Aorta (tissue), 5 donors: ENCODE measurements at places on chromosomes 3 and 15. TPM values are rescaled to one million over a fixed set of nuclear protein-coding genes. Genes with fewer than 3 reads are reported as not detected.

GRCh38 chr3:63954182-63954581 lies 42.0 kb upstream of the SCAANT1 start:
- DNase-seq = no peak

- DNase-seq = no peak
Measured at GRCh38 chr3:13087320-13087990, 14.2 kb upstream of the IQSEC1 start.

DNA sequence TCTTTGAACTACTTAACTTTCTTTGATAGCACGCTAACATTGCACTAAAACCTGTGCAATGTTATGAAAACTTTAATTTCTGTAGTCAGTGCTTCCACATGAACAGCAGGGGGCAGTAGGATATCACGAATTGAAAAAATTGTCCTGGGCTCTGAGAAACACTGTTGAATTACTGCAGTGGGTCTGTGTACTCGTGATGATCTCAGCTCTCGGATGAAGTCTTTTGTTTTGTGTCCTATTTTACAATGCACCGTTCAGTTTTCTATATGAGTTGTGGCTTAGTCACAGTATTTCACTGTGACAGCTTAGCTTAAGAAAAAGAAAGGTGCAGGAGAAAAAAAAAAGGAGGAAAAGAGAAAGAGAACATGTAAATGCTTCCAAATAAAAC lies 141.3 kb upstream of the CCDC54 start:
- DNase-seq = no peak

- DNase-seq = peak; percentile 89
Measured at GRCh38 chr15:88982304-88982945, 69.2 kb upstream of the MFGE8 start.

- peak; percentile 91 for DNase-seq
Measured at GRCh38 chr3:53236112-53236841, 19.5 kb downstream of the TKT start.

- no peak for DNase-seq
Measured at GRCh38 chr3:14145236-14145635, 20.4 kb downstream of the TMEM43 start.

GRCh38 chr3:11703146-11703545 lies 59.4 kb upstream of the VGLL4 start:
- no peak for DNase-seq

GRCh38 chr3:59726279-59726678 lies 676.5 kb upstream of the CFAP20DC start:
- no peak for DNase-seq

DNA sequence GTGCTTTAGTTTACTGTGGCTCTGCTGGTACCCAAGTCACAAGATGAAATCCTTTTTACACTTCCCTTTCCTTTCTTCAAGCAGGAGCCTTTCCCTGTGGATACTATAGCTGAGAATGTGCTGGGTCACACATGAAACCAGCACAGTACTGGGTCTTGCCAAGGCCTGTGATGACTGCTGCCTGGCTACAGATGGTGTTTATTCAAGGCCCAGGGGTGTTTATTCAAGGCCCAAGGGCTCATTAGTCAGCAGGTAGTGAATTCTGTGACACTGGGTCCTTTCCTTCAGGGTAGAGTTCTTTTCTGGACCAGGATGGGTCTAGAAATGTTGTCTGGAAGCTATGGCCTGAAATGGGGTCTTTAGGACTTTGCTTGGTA lies 99.4 kb downstream of the SH3GL3 start:
- DNase-seq = no peak

- DNase-seq = peak; percentile 42
Measured at GRCh38 chr15:100297812-100298211, 44.0 kb downstream of the ADAMTS17 start.

GRCh38 chr3:158727206-158728060 lies 4.8 kb downstream of the RARRES1 start:
- DNase-seq = no peak

DNA sequence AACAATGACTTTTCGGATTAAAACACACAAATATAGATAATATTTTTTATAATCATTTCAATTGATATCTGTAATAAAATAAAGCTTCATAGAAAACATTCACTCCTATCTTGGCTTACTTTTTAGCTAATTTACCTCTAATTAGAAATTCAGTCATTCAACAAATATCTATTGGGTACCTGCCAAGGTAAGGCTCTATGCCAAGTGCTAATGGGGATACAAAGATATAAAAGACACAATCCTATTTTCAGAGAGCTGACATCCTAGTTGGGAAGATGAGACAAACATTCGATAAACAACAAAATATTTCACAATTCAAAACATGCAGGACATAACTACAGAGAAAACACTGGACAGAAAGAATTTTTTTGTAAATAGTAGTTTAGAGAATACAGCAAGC lies 63.3 kb downstream of the ULK4 start:
- DNase-seq = no peak

DNA sequence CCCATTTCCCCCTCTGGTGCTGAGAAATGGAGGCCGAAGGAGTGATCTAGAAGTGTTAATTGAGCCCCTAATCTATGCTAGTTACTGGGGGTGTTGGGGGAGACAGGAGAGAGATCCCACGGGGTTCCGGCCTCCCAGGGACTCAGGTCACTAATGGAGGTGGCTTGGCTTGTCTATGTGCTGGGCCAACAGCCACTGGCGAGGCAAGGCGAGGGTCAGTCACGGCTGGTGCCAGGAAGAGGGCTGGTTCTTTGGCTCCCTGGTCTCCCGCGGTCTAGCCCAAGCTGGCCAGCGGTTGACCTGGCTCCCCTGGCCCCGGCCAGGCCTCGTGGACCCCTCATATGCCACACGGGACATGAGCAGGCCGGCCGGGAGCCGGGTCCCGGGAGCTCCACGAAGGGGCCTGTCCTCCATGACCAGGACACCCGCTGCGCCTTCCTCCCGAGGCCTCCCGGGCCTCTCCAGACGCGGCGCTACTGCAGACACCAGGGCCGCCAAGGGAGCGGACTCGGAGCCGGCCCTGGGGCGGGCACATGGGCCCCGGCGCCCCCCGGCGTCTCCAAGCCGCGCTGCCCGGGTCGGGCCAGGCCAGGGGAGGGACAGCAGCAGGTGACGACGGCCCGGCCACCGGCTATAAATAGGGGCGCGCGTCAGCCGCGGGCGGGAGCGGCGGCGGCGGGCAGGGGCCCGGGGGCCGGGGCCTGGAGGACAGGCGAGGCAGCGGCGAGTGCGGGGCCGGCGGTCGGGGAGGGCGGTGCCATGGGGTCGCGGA lies at the start of gene ALPK3:
Gene ALPK3 (plus strand): TSS at position 663 of the 772 bp plus-strand sequence. CDS start 97 bp downstream, at position 760.
- peak; percentile 93 for DNase-seq

GRCh38 chr15:92457471-92458041 lies 63.9 kb downstream of the ST8SIA2 start:
- DNase-seq = no peak

GRCh38 chr15:101191242-101191641 lies 60.6 kb downstream of the CHSY1 start:
- no peak for DNase-seq

- no peak for DNase-seq
Measured at GRCh38 chr3:147387885-147388699, 18.3 kb downstream of the ZIC4 start.

PCOLCE2 gene
- 83.3 TPM for total RNA-seq

C3orf85 gene
- not detected for total RNA-seq

COPB2 gene
- 130 TPM for total RNA-seq

SPSB4 gene
- 2.0 TPM for total RNA-seq

INKA1 gene
- 8.8 TPM for total RNA-seq

POPDC2 gene
- total RNA-seq = 11.5 TPM

PATL2 gene
- 1.3 TPM for total RNA-seq

ATP10A gene
- 19.9 TPM for total RNA-seq
